ENCODE measurements at places on chromosomes 7 and 10. TPM values are rescaled to one million over a fixed set of nuclear protein-coding genes. Genes with fewer than 3 reads are reported as not detected.

The SP8 gene
- 1.6 TPM for total RNA-seq

The TAS2R3 gene
- total RNA-seq: 0.40 TPM

The IDI2 gene
- total RNA-seq: 0.08 TPM

The FEZF1 gene
- 2.1 TPM for total RNA-seq

The PNLIPRP1 gene
- total RNA-seq: not detected

The GLI3 gene
- 1.4 TPM for total RNA-seq

The BUB3 gene
- total RNA-seq: 180 TPM

The RNF133 gene
- 0.13 TPM for total RNA-seq

The TRPV5 gene
- not detected for total RNA-seq

The CCDC172 gene
- total RNA-seq: not detected

The ZKSCAN1 gene
- total RNA-seq: 37.2 TPM

The HSPA12A gene
- 12.5 TPM for total RNA-seq

The BHLHA15 gene
- not detected for total RNA-seq
